ENCODE measurements at places on chromosomes 12 and 14.

DNA sequence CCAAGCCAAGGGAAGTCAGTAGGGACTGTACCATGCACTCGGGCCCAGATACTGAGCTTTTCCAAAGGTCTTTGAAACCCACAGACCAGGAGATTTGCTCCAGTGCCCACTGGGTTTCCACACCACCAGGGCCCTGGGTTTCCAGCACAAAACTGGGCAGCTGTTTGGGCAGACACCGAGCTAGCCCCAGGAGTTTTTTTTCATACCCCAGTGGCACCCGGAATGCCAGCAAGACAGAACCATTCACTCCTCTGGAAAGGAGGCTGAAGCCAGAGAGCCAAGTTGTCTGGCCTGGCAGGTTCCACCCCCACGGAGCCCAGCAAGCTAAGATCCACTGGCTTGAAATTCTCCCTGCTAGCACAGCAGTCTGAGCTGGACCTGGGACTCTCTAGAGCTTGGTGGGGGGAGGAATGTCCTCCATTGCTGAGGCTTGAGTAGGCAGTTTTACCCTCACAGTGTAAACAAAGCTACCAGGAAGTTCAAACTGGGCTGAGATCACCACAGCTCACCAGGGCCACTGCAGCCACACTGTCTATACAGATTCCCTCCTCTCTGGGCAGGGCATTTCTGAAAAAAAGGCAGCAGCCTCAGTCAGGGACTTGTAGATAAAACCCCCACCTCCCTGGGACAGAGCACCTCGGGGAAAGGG, 793.7 kb downstream of the RPS29 start:
- no peak for DNase-seq

GRCh38 chr14:24712909-24713308, 78.9 kb upstream of the GZMB start:
- no peak for DNase-seq

- DNase-seq, result no peak
These were observed 50.4 kb downstream of the ITPR2 start for GRCh38 chr12:26782372-26783130.

DNA sequence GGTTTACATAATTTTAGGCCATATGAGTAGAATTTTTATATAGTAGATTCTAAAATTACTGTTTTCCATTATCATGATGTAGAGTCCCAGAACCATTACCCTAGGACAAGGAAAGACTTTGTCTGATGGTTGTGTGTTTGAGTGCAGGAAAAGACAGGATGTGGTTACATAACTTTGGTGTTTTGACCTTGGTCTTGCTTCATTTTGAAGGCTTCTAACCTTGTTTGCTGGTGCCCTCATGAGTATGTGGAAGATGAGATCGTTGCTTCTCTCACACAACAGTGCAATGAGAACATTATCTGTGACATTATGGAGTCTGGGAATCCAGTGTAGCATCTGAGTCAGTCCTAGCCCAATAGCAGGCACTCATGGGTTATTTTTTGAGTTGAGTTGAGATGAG, 106.2 kb downstream of the IGF1 start:
- DNase-seq, result no peak

GRCh38 chr12:6959058-6959804, 8.1 kb downstream of the PTPN6 start:
- no peak for DNase-seq

DNA sequence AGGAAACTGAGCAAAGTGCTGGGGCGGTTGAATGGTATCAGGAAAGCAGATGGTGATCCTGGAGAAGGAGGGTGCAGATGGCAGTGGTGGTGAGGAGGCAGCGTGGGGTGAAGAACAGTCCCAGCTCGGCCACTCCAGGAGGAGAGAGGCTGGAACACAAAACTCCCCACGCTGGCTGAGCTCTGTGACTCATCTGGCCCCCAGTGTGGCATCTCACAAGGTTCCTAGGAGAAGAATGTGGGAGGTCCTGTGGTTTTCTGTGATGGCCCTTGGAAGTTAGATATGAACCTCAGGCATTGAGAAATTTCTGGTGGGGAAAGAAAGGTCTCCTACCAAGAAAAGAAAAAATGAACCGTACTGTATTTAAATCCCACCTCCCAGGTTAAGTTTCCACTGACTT, 8.0 kb upstream of the NRXN3 start:
- no peak for DNase-seq

GRCh38 chr12:2551412-2551900, 243.3 kb upstream of the FKBP4 start:
- DNase-seq, result no peak

GRCh38 chr12:70733385-70733784, 96.2 kb upstream of the PTPRB start:
- no peak for DNase-seq

GRCh38 chr14:97456958-97457357, 659.8 kb downstream of the VRK1 start:
- peak; percentile 36 for DNase-seq

GRCh38 chr12:68465227-68465626, 133.1 kb upstream of the MDM1 start:
- DNase-seq, result no peak

DNA sequence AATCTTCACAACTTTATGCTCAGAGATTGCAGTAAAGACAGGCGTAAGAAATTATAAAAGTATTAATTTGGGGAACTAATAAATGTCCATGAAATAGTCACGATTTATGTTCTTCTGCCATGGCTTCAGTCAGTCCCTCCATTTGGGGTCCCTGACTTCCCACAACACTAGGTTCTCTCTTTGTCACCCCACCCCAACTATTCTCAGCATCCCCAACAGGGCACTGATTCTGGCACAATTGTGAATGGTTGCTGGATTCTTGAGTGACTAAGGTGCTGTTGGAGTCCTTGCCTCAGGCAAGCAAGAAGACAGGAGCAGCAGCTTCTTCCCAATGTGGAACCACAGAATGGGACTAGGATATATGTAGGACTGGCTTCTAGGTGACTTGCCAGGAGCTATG, 15.3 kb downstream of the KRT76 start:
- DNase-seq, result no peak

DNA sequence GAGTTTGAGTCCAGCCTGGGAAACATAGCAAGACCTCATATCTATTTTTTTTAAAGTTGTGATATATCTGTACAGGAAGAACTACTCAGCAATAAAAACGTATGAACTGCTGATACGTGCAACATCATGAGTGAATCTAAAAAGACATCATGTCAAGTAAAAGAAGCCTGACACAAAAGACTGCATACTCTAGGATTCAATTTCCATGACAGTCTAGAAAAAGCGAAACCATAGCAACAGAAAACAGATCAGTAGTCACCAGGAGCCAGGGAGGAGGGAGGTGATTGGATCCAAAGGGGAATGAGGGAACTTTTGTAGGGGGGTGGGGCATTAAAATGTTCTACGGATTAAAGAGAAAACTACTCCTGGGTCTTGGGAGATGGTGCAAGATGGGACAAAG, 8.7 kb upstream of the RGS6 start:
- no peak for DNase-seq

DNA sequence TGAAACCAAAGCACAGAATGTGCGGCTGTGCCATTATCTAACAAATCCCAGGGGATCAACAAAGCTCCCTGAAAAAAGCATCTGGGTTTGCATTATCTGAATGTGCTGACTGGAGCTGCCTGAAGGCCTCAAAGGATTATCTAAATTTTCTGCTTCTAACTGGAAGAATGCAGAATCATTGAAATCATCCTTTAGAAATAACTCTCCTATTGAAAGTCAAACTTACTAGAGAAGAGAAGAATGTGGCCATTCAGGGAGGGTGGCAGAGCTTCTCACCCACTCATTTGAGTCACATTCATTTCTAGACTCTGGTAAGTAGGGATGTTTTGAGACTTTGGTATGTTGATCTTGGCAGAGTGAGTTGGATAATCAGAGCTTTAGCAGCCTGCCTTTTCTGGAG, 220.6 kb upstream of the RGS6 start:
- no peak for DNase-seq

GRCh38 chr12:71208053-71208685, 50.4 kb upstream of the TSPAN8 start:
- DNase-seq, result no peak

- DNase-seq, result peak; percentile 41
These were observed 186.7 kb downstream of the EFCAB11 start for GRCh38 chr14:89767861-89768268.

DNA sequence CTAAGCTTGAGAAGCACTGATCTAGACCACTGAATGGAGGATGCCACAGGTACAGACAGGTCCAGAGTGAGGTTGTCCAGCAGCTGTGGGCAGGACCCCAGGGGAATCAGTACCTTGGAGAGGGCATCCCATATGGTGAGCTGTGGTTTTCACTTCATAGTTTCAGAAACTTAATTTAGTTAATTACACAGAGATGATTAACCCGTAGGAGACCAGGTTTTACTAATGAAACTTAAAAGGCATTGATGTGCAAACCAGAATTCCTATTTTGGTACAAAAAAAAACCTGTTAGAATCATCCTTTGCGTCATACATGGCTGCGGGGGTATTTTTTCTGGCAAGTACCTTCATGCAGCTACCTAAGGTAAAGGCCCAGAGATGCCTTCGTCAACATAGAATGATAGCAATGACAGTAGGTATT, 159.3 kb downstream of the DACT1 start:
- DNase-seq, result no peak

GRCh38 chr12:93563807-93564538, 8.5 kb upstream of the SOCS2 start:
- DNase-seq, result no peak

DNA sequence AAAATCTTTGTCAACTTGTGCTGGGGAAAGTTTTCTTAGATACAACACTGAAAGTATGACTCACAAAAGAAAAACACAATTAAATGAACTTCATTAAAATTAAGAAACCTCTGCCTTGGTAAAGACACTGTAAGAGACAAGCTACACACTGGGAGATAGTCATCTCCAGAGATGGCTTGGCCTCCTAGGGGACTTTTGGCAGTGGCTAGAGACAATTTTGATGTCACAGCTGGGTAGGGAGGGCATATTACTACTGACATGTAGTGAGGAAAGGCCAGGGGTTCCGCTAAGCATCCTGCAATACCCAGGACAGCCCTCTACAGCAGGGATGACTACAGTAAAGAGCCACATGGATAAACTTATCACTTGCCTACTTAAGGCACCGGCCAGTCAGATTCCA, 8.7 kb upstream of the RNASE4 start:
- no peak for DNase-seq

DNA sequence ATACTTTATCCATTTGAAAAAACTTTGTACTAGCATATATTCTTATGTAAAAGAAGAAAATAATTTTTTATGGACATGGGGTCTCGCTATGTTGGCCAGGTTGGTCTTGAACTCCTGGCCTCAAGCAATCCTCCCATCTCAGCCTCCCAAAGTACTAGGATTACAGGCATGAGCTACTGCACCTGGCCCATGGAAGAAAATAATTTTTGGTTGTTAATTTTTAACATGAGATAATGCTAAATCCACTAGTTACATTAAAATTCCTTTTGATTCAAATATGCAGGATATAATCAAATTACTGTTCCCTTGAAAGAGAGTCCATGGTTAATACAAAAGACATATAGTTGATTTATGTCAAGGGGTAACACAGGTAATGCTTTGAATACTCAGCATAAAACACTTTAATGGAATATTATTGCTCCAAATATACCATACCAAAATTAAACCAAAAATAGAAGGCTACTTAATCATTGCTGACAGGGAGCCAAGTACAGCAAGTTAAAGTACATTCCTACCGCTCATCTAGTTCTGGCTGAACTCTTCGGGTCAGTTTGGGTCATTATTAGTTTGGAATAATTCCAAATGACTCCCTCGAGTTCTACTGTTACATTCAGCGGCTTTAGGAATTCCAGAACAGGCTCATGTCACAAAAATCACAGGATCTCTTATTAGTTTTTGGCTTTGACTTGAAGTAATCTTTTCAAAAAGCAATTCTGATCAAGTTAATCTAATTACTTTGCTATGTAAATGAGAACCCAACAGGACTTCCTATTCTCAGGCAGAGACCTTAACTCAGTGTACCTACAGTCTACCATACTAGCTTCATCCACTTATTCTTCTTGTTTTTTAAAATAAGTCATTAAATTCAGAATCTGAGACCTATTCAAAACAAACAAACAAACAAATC, 6.1 kb downstream of the SOS2 start:
- no peak for DNase-seq

All from stimulated activated CD4-positive, alpha-beta T cell treated with anti-CD3 and anti-CD28 coated beads, TNF-alpha, amount 100 ng/mL, for 1 hour (primary cell).